CMK (cell line): ENCODE measurements at places on chromosomes 2 and 18.

DNA sequence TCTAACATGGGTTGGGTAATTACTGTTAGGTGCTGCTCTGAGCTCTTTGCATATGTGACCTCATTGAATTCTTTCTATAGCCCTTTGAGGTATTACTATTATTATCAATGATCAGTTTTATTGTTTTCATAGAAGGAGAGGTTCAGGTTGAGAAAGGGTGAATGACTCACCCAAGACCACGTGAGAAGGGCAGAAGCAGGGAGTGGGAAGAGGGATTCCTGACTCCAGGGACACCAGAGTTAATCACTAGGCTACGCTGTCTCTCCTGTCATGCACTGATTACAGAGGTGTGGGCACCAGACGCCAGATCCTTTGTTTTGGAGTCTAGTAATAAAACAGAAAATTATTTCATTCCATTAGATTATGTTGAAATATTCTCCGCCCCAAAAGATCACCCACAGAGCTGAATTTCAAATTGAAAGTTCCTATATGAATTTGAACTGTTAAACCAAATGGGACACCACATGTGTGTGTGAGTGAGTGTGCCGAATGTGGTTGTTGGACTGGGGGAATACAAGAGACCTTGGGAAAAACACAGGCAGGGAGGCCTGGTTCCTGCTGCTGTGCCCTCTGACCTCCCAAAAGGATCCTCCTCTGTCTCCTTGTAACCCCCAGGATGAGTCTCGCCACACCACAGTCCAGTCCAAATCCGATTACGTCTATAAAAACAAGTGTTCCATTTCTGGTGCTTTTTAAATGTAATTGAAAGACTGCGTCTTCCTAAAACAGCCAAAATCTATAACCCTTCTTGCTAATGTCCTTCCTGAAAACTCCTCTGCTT is 215.4 kb downstream of the ZNF521 start:
- DNase-seq: no peak

GRCh38 chr2:24787532-24787931 is 5.7 kb downstream of the PTRHD1 start:
- no peak for DNase-seq

GRCh38 chr2:120515759-120516678 is 170.1 kb downstream of the INHBB start:
- DNase-seq: no peak

GRCh38 chr18:31619291-31619690 is 27.6 kb downstream of the TTR start:
- no peak for DNase-seq

- DNase-seq: no peak
These were observed 31.0 kb upstream of the MSH6 start for GRCh38 chr2:47751856-47752414.

DNA sequence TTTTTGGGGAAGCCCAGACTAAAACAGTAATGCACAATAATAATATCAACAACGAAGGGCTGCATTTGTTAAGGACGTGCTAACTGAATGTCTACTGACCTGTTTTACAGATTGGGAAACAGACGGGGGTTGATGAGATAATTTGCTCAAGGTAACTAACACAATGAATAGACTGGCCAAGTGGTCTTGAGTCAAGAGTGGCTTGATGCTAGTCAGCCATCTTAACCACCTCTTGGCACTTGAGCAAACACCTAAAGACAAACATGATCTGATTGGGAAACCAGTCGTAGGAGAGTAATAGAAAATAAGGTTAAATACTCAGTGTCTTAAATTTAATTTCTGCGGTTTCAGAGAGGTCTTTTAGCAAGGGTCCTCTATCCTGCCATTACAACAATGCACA is 14.2 kb downstream of the RHBDD1 start:
- DNase-seq: no peak
